ENCODE measurements at places on chromosomes 16 and 17.

- no peak for DNase-seq
Measured at GRCh38 chr17:5096731-5097100, 15.0 kb downstream of the ZNF232 start.

GRCh38 chr17:54901230-54901822 lies 674 bp downstream of the TOM1L1 start:
- DNase-seq: no peak

DNA sequence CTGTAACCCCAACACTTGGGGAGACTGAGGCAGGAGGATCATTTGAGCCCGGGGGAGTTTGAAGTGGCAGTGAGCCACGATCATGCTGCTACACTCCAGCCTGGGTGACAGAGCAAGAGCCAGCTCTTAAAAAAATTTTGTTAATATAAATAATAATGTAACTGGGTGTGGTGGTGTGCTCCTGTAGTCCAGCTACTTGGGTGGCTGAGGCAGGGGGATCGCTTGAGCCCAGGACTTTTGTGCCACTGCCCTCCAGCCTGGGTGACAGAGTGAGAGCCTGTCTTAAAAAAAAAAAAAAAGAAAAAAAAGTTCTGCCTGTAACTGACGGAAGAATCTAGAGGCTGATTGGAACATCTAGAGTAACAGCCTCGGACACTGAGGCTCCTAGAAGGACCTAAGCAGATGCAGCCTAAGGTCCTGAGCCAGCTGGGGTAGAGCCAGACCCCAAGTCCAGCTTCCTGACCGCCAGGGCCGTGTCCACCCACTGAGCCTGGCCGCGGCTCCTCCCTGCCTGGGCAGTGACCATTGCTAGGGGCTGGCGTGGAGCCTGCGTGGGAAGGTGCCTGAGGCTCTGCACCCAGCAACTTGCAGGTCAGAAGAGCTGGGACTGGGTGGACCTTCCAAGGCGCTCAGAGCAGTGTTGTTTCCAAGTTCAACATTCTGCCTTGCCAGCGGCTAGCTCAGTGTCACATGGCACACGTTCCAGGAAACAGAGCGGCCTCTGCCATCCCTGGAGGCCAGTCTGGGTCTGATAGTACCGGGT lies 209.4 kb upstream of the CIBAR2 start:
- DNase-seq: no peak

GRCh38 chr17:17107281-17107680 lies 65.0 kb downstream of the MPRIP start:
- DNase-seq: no peak

- peak; percentile 33 for DNase-seq
Measured at GRCh38 chr16:15682105-15682570, 32.1 kb downstream of the NDE1 start.

Measured in activated CD4-positive, CD25-positive, alpha-beta regulatory T cell treated with anti-CD3 and anti-CD28 coated beads, Interleukin-2, amount 50 U/mL, for 72 hours (primary cell).